ENCODE measurements at places on chromosomes 4 and X. TPM values are rescaled to one million over a fixed set of nuclear protein-coding genes. Genes with fewer than 3 reads are reported as not detected.

SMIM10 gene
- 0.17 TPM for total RNA-seq

HSFX4 gene
- not detected for total RNA-seq

DCLK2 gene
- total RNA-seq, result 10.4 TPM

SSX5 gene
- total RNA-seq, result not detected

GPRASP3 gene
- 3.7 TPM for total RNA-seq

CLCN3 gene
- 18.8 TPM for total RNA-seq

PPBP gene
- total RNA-seq, result not detected

LONRF3 gene
- 3.5 TPM for total RNA-seq

ADRA2C gene
- 11.5 TPM for total RNA-seq

FAM114A1 gene
- total RNA-seq, result 30.1 TPM

XG gene
- total RNA-seq, result not detected

PLAC1 gene
- 0.82 TPM for total RNA-seq

GLRA3 gene
- total RNA-seq, result not detected

CENPI gene
- total RNA-seq, result 12.8 TPM

TBC1D25 gene
- 10.9 TPM for total RNA-seq

NUDT10 gene
- total RNA-seq, result 0.62 TPM

PAGE5 gene
- not detected for total RNA-seq

SLAIN2 gene
- 14.0 TPM for total RNA-seq

APLN gene
- 1.2 TPM for total RNA-seq

PROM1 gene
- 0.34 TPM for total RNA-seq

SPANXC gene
- 0.65 TPM for total RNA-seq

FOXR2 gene
- total RNA-seq, result not detected

TMPRSS11D gene
- not detected for total RNA-seq

POLN gene
- total RNA-seq, result 0.96 TPM

SRPX2 gene
- 3.1 TPM for total RNA-seq

CDS1 gene
- 0.81 TPM for total RNA-seq

GPRIN3 gene
- 5.7 TPM for total RNA-seq

SLC9A7 gene
- total RNA-seq, result 11.5 TPM

STBD1 gene
- 6.0 TPM for total RNA-seq

USP17L22 gene
- not detected for total RNA-seq

STK32B gene
- total RNA-seq, result 20.2 TPM

GUCY1A1 gene
- not detected for total RNA-seq

TREX2 gene
- total RNA-seq, result 1.7 TPM

ITM2A gene
- total RNA-seq, result not detected

MAGEA4 gene
- not detected for total RNA-seq

PPA2 gene
- total RNA-seq, result 74.9 TPM

EFHC2 gene
- 0.25 TPM for total RNA-seq

PYURF gene
- total RNA-seq, result 46.6 TPM

SAGE1 gene
- 0.03 TPM for total RNA-seq

CD38 gene
- 7.6 TPM for total RNA-seq

USP9X gene
- 32.2 TPM for total RNA-seq

UGT2A1 gene
- total RNA-seq, result not detected

POU4F2 gene
- not detected for total RNA-seq

TRO gene
- 0.46 TPM for total RNA-seq

IL21 gene
- total RNA-seq, result not detected

PARM1 gene
- 0.65 TPM for total RNA-seq

TKTL2 gene
- total RNA-seq, result not detected

G6PD gene
- 1,516 TPM for total RNA-seq

PSAPL1 gene
- 0.13 TPM for total RNA-seq
